ENCODE measurements at places on chromosomes 12 and 14. TPM values are rescaled to one million over a fixed set of nuclear protein-coding genes. Genes with fewer than 3 reads are reported as not detected.
A peak's percentile ranks its signal among the peaks of the same experiment; 100 is the strongest.

DNA sequence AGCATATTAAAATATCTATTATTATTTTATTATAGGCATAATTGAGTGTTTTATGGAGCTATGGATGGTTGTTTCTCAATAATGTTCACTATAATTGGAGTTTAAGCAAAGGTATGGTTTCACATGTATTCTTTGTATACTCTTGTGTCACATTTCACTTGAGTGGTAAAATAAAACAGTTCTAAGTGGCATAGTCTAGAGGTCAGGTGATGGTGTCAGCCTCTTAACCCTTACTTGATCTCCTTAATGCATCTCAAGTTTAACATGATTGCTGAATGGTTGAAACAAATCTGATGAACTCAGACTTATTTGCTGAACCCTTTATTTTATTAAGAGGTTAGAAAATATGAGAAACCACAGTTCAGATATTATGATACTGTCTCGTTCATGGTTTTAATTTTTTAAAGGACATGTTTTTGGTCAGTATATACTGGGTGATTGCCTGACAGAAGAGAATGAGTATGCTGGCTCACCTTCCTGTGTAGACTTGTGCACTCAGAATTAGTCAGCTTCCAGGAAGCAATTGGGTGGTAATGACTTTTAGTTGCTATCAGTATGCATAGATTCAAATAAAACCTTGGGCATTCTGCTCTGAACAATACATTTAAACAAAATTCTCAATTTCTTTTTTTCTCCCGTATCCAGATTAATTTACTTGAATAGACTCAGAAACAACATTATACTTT is 464.6 kb downstream of the PCNX1 start:
- no peaks in the 10 kb centered on the region for H3K27me3 ChIP-seq
- peak overlapping the region; percentile 33 for H3K27ac ChIP-seq
- DNase-seq = no peak
- no peaks in the 10 kb centered on the region for H3K36me3 ChIP-seq

The OR4E2 gene
- total RNA-seq = not detected

- H3K27me3 ChIP-seq = no peaks in the 10 kb centered on the region
- no peaks in the 10 kb centered on the region for H3K4me1 ChIP-seq
- no peak overlapping the region for H3K27ac ChIP-seq
- no peak for DNase-seq
Observed at GRCh38 chr12:39588348-39588747, 31.3 kb downstream of the ABCD2 start.

DNA sequence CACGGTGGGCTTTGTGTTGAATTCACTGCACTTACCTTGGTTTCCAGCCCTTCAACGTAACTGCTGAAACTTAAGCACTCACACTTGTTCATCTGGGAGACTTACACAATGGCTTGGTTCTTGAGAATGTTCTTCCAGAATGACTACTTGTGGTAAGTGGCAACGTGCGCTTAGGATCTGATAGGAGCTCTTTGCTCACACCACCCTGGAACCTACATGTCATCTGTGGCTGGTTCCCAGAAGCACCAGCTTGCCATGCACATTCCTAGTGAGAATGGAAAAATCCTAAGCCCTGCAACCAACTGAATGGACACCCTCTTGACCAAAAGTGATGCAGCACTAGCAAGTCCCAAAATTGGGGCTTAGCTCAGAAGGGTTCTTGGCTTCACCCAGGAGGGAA is 59.0 kb upstream of the FAM181A start:
- no peak overlapping the region for H3K27ac ChIP-seq
- no peak for DNase-seq
- H3K27me3 ChIP-seq = no peaks in the 10 kb centered on the region
- H3K4me3 ChIP-seq = no peak overlapping the region

DNA sequence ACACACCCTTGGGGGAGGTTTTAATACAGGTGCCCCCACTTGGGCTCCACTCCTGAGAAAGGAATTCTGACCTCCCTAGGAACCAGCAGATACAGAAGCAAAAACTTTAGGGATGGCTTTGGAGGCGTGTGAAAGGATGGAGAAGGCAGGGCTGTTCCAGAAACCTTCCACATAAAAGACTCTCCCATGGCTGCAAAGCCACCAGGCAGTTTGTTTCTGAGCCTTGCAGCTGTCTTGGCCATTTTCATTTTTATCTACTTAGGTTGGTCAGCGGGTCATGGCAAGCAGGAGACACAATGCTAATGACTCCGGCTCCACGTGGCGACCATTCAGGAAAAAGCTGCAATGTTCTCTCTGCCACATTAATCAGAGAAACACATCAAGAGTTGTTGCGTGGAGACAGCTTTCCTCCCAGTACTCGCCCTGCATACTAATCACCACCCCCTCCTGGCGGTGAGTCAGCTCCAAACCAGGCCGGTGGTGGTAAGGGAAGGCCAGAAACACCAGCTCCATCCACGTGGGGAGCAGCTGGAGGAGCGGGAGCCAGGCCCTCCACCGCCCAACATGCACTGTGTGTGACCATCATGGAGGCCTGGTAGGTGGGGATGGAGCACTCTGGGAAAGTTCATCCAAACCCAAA is 30.9 kb upstream of the IRF2BPL start:
- H3K36me3 ChIP-seq = no peaks in the 10 kb centered on the region
- H3K27me3 ChIP-seq = no peaks in the 10 kb centered on the region
- DNase-seq = peak; percentile 42
- peaks cover 5% of the 10 kb centered on the region for H3K4me1 ChIP-seq
- peak overlapping the region; percentile 22 for H3K27ac ChIP-seq

Measured in upper lobe of left lung (tissue), 6 donors.